CD4-positive, alpha-beta T cell (primary cell): ENCODE measurements at places on chromosomes 13 and 19.

- DNase-seq: no peak
These were observed 25.4 kb downstream of the RAB20 start for GRCh38 chr13:110536006-110536693.

- DNase-seq: no peak
These were observed 56.7 kb upstream of the NFIC start for GRCh38 chr19:3309724-3310123.

- no peak for DNase-seq
These were observed 6.4 kb upstream of the BST2 start for GRCh38 chr19:17411801-17412200.

- no peak for DNase-seq
These were observed 390.9 kb downstream of the TBC1D4 start for GRCh38 chr13:75090872-75091615.

GRCh38 chr13:28820099-28821051, at the start of gene MTUS2:
Gene MTUS2, plus strand, starts transcription at chr13:28820339.
- DNase-seq: no peak

GRCh38 chr13:44668688-44669087, 92.6 kb upstream of the TSC22D1 start:
- no peak for DNase-seq

DNA sequence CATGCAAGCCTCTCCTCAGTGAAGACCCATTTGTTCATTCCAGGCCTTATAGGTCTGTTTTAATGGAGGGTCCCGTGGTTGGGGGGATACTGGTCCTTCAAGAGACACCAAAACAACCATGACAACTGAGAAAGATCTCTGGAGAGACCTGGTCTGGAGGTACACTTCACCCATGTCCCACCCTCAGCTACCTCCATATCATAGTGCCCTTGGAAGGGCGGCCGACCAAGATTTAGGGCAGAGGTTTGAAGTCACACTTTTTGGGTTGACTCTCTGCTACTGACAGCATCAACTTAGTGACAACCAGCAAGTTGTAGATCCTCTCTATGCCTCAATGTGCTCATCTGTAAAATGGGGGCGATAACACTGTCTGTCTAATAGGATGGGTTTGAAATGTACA, 177.3 kb downstream of the TSHZ3 start:
- no peak for DNase-seq

GRCh38 chr13:110869805-110870706, 44.8 kb downstream of the ANKRD10 start:
- DNase-seq: no peak

DNA sequence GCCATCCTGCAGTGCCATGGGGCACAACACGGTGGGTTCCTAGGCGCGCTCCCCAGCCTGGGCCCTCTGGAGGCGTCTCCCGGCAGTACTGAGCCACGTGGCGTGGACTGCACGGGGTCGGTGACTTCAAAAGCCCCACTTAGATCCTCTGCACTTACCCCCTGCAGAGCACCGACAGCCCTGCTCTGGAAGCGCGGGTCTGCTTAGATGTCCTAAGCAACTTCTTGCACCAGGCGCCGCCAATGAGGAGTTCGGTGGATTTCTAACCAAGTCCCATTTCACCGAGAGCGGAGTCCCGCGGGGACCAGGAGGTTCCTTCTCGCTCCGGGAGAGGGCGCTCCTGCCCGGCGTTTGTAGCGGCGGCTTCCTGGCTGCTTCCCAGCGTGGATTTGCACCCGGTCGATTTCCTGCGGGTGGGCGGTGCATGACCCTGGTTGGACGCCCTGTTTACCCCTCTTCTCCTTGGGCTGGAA, 25.2 kb upstream of the ZNF845 start:
- DNase-seq: no peak

DNA sequence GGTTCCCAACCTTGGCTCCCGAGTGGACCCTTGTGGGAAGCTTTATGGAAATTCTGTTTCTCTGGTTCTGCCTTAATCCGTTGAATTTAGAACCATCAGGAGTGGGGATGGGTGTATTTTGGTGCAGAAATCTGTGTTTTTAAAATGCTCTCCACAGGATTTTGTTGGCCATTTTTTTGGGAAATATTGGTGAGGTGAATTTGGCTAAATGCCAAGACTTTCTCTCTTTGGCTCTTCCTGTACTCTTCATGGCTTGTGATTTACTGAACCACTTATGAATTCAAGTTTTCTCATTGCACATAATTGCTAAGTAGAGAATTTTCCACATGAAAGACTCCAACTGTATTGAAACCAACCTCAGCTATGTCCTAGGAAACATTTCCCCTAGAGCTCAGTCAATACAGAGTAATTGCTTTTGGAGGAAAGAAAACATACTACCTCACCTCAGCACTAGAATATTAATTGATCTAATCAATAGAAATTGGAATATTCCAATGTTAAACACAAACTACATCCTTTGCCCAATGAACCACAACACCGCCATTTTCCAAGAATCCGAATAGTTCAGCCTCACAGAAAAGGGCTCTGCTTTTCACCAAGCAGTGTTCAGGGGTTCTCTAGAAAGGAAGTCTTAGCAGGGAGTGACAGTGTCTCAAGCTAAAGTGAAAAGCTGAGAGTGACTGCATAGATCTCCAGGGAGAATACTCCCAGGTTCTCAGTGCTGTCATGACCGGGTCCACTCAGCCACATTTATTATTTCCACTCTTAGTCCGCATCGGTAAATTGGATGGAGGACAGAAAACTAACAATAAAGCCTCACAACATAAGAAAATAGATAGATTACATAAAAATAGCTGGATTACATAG, 60.3 kb downstream of the ERCC5 start:
- DNase-seq: no peak

DNA sequence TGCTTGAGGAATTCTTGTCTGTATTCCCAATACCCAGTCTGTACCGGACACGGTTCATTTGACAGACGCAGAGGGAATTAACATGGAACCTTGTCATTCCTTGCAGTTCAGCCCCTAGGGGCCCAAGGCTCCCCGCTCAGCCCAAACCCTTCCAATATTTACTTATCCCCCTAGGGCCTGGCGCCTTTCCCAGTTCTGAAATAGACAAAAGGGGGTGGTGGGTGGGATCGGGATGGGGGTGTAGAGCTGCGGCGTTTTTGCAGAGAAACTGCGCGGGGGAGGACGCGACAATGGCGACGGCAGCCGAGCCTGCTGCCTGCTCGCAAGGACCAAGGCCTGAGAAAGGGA, 583 bp downstream of the AKAP8L start:
- no peak for DNase-seq

GRCh38 chr13:99893567-99893966, 78.0 kb downstream of the ZIC5 start:
- no peak for DNase-seq

DNA sequence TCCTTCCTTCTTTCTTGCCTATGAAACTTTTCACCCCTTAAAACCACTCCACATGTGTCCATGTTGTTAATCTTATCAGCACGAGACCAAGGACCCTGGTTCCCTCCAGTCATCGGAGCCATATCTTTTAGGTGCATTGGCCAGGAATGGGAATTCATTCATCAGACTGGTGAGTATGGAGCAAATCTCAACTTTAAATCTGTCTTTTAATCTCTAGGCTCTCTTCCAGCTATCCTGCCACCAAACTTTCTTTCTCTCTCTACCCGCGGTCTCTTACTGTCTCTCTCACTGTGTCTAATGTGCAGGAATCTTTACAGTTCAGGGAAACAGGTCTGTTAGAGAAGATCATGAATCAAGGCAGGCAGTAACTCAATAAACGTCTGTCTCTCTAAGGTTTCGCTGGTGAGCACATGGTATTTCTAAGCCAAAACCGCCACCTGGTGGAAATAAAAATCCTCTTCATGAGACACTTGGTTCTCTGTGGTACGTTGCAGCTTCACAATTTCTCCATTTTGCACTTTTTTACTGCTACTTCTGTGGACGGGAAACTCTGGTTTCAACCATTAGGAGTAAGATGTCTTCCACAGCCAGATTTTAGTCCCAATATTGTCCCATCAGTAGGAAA, 16.1 kb downstream of the LGALS16 start:
- DNase-seq: peak; percentile 71

- DNase-seq: no peak
These were observed 245.8 kb upstream of the NBEA start for GRCh38 chr13:34696296-34696695.

DNA sequence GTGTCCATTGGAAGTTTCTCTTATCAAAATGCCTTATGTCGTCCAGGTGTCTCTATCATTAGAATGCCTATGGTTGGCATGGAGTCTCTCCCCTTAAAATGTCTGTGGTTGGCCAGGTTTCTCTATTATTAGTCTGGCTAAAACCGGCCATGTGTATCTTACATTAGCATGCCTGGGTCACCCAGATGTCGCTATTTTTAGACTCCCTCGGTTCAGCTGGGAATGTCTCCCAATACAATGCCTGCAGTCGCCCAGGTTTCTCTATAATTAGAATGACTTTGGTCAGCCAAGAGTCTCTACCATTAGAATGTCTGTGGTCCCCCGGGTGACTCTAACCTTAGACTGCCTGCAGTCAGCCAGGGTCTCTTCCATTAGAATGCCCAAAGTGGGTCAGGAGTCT, 1536.1 kb downstream of the UQCRFS1 start:
- no peak for DNase-seq

GRCh38 chr19:50377051-50377461, 799 bp downstream of the NR1H2 start:
- no peak for DNase-seq

- DNase-seq: no peak
These were observed at the start of gene CYP2S1 for GRCh38 chr19:41192574-41193429. Gene CYP2S1, plus strand, starts transcription at chr19:41193219. Its CDS starts 46 bp downstream, at chr19:41193265.

- DNase-seq: no peak
These were observed 7.5 kb upstream of the B3GLCT start for GRCh38 chr13:31192306-31192705.

DNA sequence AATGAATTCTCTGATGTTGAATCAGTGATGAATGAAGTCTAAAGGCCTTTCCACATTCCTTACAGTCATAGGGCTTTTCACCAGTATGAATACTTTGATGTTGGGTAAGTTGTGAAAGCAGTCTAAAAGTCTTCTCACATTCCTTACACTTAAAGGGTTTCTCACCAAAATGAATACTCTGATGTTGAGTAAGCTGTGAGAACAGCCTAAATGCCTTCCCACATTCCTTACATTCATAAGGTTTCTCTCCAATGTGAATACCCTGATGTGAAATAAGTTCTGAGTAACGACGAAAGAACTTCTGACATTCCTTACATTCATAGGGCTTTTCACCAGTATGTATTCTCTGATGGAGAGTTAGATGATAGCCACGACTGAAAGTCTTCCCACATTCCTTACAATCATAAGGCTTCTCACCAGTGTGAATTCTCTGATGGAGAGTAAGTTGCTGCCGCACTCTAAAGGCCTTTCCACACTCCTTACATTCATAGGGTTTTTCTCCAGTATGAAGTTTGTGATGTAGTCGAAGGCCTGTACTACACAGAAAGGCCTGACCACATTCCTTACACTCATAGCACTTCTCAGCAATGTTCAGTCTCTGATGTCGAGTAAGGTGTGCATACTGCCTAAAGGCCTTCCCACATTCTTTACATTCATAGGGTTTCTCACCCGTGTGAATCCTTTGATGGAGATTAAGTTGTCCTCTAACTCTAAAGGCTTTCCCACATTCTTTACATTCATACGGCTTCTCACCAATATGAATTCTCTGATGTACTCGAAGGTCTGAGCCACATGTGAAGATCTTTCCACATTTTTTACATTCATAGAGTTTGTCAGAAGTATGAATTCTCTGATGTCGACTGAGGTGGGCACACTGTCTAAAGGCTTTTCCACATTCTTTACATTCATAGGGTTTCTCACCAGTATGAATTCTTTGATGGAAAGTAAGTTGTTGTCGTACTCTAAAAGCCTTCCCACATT, 19.9 kb downstream of the ZFP30 start:
- DNase-seq: no peak

- no peak for DNase-seq
These were observed 93.2 kb upstream of the SERP2 start for GRCh38 chr13:44280456-44280855.

DNA sequence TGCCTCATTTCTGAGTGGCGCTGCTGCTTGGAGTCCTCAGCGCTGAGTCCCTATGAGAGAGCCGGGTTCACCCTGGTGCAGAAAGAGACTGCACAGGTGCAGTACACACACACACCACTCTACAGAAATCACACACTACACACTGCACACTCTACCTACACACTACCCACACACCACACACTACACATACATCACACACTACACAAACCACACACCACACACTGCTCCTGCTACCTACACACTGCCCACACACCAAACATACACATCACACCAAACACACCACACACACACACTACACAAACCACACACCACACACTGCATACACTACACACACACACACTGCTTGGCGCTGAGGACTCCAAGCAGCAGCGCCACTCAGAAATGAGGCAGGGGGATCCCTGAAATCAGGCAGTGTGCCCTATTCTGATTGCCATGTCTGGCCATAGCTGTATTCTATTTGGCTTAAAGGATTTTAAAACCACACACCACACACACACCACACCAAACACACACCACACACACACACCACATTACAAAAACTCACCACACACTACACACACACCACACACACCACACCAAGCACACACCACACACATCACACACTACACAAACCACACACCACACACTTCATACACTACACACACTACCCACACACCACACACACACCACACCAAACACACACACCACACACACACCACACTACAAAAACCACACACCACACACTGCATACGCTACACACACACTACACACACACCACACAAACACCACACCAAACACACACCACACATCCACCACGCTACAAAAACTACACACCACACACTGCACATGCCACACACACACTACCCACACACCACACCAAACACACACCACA, 4.9 kb downstream of the MAG start:
- DNase-seq: no peak

DNA sequence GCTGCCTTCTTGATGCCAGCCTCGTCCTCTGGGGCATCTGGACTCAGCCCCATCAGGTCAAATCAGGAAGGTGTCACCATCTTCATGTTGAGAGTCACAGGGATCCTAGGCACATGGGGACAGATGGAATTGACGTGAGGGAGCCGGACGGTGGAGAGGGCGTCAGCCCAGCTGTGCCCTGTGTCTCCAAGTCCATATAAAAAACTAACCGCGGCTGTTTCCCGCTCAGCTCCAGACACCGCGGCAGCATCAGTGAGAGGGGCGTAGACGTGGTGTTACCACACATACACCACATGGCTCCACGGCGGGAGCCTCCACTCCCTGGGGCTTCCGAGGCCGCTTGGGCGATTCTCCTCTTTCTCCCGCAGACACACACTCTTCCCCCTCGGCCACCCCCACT, 5.6 kb upstream of the PRR36 start:
- DNase-seq: no peak

DNA sequence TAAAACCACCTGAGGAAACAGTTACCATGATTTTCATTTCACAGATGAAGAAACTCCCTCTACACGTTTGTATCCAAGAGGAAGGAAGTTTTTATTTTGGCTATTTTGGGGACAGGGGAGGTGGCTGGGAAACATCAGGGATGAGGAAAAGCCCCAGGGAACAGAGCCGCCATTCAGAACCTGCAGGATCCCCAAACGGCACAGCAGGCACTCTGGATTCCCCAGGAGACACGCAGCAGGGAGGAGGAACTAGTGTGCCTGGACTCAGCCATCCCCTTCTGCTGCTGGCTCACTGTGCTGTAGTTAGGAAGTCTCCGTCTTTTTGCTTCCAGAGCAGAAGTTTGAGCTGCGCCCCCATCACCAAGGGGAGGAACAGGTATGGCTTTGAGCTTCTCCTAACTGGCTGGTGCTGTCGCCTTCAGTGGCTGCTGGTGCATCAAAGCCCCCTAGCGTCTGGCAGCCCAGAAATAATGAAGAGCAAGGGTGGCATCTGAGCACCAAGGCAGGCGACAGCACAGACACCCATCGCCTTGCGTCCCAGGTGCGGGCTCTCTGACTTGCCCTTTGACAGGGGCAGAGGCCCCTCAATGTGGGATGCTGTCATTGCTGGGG, 4.2 kb downstream of the NAPA start:
- DNase-seq: no peak

- no peak for DNase-seq
These were observed 14.4 kb upstream of the NPAS1 start for GRCh38 chr19:47005164-47005641.
